ENCODE measurements at places on chromosomes 7 and 10.

DNA sequence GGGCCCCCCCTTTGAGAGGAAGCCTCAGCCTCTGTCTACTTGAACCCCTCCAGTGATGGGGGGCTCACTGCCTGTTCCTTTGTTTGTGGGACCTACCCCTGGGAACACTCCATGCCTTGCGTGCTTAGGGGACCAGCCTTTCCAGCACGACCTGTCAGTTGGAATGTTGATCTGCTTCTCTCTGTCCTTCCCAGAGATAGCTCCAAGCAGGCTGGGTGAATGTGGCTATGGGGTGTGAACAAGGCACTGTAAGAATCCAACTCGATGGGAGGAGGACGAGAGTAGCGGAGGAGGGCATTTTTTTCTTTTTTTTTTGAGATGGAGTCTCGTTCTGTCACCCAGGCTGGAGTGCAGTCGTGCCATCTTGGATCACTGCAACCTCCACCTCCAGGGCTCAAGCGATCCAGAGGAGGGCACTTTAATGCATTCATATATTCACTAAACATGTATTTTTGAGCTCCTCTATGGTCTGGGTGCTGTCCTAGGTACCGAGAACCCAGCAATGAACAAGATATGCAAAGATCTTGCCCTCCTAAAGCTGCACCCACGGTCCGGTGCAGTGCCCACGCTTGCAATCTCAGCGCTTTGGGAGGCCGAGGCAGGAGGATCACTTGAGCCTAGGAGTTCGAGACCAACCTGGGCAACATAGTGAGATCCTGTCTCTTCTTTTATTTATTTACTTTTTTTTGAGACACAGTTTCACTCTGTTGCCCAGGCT, 8.5 kb downstream of the CLIP2 start:
- no peak for DNase-seq

GRCh38 chr7:131012477-131013031, 278.5 kb upstream of the KLF14 start:
- no peak for DNase-seq

DNA sequence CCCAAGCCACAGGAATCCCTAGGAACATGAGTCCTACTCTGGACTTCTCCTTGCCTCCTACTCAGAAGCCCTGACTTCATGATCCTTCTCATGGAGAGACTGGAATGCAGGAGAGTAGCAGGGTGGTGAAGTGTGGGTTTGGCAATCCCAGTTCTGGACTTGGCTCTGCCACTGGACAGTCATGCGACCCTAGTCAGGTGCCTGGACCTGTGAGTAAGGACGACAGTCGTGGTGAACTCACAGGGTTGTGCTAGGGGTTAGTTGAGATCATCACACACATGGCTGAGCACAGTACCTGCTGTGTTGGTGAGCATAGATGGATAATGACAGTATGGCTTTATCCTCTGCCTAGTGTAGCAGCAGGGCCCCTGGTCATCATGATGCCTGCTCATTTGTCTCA, 117.9 kb downstream of the LRRC18 start:
- no peak for DNase-seq

DNA sequence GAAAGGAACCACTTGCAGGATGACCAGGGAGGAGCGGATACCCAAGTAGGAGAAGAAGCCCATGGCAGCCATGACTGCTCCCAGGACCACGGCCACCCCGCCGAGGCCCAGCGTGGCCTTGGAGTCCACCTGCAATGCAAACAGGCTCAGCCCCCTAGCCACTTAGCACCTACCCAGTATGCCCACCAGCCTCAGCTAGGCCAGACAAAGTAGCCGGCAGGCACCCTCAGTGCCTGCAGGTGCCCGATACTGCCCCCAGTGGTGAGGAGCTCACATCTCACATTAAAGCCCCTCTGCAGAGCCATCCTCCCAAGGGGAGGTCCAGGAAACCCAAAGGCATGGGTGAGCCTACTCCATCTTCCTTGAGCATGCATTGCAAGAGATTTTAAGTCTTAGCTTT, 6.6 kb downstream of the NPC1L1 start:
- peak; percentile 28 for DNase-seq

- DNase-seq, result no peak
These were observed 346.9 kb upstream of the PRKCQ start for GRCh38 chr10:6926971-6927370.
